ENCODE measurements at places on chromosomes 7 and 10.

DNA sequence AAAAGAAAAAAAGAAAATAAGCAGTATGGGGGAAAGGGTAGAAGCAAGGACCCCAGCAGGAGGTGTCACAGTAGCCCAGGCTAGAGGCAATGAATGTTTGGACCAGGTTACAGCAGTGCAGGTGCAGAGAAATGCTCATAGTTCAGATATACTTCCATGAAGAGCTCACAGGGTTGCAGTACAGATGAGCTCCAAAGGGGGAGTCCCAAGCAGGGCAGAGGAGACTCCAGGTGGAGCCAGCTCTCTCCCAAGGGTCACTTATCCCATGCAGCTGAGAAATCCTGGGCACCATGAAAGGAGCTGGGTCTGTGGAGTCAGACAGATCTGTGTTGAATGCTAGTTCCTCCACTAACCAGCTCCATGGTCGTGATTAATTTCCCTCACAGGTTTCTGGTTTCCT, 174.9 kb downstream of the C7orf25 start:
- DNase-seq: no peak

GRCh38 chr10:31147210-31147608, 115.5 kb upstream of the ZNF438 start:
- DNase-seq: no peak

- no peak for DNase-seq
These were observed 126.5 kb downstream of the HIPK2 start for GRCh38 chr7:139651308-139651707.

- DNase-seq: no peak
These were observed 27.1 kb downstream of the SEC61A2 start for GRCh38 chr10:12156367-12157123.

GRCh38 chr10:126634347-126634746, 36.1 kb downstream of the C10orf90 start:
- no peak for DNase-seq

DNA sequence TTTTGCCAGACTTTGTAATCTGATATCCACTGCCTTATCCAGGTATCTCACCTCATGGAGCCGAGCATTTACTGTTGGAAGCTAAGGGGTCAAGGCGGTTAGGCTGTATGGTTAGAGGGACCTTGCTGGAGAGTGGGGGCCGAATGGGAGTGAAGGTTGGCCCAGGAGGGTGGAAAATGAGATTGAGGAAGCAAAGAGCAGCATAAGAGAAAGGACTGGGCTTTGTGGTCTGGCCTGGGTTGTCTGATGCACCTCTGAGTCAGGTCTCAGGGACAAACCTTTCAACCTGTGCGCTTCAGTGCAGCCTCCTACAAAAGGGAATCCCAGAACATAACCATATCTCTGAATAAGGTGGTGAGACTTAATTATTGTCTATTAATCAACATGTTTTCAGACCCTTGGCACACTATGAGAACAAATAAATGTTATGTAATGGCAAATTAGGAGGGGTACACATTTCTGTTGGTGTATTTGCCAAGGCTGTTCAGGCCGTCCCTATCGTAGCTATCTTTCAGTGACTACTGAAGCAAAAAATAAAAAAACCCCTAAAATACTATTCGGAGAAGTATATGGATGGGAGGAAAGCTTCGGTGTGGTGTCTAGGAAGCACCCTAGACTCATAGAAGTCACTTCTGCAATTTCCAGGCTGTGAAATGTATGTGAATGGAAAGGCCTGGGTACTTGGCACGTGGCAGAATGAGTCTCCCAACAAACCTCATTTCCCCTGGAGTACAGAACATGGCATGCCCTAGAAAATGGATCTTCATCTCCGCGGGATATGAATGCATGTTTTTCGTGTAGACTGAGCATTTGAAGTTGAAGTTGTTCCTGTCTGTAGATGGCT, 4.3 kb downstream of the CAMK1D start:
- no peak for DNase-seq

- DNase-seq: no peak
These were observed 13.4 kb downstream of the SSC4D start for GRCh38 chr7:76395965-76396726.

DNA sequence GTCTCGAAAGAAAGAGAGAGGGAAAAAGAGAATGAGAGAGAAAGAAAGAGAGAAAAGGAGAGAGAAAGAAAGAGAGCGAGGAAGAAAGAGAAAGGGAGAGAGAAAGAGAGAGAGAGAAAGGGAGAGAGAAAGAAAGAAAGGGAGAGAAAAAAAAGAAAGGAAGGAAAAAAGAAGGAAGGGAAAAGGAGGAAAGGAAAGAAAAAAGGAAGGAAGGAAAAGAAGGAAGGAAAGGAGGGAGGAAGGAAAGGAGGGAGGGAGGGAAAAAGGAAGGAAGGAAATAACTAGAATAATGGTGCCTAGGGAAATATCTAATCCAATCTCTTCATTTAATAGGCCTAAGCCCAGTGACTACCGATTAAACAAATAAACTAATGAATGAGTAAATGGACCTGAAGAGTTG, 85.4 kb upstream of the LYZL1 start:
- no peak for DNase-seq

- no peak for DNase-seq
These were observed 28.8 kb upstream of the DOCK1 start for GRCh38 chr10:126876456-126876855.
